ENCODE measurements at places on chromosomes 5 and 9.

DNA sequence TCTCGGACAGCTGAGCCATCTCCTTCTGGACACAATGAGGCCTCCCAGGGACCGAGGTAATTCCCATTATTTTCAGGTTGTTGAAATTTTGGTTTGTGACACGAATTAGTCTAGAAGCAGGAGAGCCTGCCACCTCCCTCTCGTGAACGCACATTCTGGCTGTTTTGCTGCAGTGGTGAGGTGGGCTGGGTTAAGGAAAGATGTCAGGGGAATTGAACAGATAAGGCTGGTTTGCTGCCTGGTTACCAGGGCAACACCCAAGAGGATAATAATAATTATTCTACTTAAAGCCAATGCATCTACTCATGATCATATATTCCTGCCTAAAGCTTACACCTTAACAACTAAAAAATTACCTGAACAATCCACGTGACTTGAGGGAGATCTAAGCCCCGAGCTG is 38.1 kb downstream of the DDX31 start:
- DNase-seq, result no peak

- no peak for DNase-seq
These were observed 8.9 kb downstream of the ZNF366 start for GRCh38 chr5:72498284-72498683.

DNA sequence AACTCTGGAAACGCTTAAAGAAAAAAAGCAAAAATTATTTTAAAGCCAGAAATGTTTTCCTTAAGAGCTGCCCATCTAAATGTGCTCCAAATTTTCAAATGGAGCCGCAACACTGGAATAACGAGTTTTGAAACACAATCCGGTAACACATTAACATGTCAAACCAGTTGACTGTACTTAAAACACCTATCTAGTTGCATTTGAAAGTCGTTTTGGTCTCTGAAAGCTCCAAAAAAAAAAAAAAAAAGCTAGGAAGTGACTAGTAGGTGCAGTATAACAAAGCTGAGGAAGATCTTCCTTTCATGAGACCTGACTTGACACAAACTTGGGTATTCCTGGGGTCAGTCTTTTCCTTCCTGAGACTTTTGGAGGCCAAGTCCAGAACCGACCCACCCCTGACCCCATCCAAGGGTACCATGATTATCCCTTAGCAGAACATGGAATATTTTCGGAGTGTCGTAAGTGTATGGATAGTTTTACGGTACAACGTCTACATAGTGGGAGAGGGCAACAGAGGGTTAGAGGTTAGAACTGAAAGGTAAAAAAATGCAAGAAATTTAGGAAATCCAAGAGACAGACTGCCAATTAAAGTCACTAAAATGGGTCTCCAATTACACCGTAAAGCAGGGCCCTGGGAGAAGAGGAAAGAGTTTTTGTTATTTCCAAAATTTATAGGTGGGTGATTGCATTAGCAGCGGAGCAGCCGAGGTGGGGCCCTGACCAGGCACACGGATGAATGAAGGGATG is 812 bp downstream of the CETN3 start:
- no peak for DNase-seq

GRCh38 chr9:127386981-127387380 is 10.0 kb upstream of the SLC2A8 start:
- DNase-seq, result no peak

- DNase-seq, result no peak
These were observed 180.1 kb upstream of the MVB12B start for GRCh38 chr9:126146254-126147145.

DNA sequence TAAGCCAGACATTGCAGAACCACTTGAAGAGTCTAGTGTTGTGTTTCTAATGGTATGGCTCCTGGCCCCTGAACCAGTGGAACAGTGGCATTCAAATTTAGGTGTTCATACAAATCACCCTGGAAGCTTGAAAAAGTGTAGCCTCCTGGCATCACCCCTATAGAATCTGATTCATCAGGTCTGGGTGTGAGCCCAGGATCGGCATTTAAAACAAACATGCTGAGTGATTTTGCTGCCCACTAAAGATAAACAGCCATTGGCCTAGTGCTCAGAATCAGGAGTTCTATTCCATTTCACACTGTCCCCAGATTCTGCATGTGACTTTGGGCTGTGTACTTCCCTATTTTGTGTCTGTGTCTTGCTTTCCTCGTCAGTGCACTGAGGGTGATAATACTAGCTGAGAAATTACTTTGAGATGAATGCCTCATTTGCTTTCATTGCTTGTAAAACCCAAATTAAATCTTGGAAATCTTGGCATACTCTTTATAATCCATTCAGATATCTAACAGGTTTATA is 241.5 kb upstream of the CLINT1 start:
- no peak for DNase-seq

DNA sequence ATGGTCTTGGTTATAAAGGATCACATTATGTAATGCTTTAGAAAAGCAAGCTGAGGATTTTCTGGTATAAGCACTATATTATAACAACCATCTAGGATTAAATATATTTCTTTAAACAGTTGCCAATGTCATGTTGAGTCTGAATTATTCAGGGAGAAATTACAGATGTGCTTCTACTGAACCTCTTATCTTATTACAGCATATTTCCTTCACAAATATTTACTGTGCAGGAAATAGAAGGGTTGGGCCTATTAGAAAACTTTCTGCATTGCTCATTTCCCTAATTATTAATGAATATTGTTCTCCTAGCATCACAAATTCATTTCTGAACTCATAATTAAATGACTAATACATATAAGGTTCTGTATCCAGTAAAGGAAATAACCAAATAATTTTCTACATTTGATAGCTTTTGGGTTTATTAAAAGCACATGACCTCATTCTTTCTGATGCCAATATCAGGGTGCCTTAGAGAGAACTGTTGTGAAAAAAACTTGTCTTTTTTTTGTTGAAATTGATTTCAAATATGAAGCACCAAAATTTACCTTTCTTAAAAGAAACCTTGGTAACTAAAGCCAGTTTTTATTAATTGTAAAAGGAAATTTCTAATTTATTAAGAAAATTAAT is 476.8 kb upstream of the PTGER4 start:
- no peak for DNase-seq

DNA sequence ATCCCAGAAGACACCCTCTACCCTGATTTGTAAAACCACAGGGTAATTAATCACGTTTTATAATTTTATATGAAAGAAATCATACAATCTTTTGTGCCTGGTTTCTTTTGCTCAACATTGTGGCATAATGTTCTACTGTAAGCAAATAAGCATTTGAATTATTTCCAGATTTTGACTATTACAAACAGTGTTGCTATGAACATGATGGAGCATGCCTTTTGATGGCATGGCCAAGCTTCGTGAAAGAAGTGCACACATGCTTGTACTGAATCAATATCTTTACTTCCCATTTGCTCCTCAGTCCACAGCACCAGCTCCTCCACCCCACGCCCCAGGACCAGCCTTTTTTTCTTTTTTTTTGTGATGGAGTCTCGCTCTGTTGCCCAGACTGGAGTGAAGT is 29.9 kb downstream of the ACSL6 start:
- no peak for DNase-seq

DNA sequence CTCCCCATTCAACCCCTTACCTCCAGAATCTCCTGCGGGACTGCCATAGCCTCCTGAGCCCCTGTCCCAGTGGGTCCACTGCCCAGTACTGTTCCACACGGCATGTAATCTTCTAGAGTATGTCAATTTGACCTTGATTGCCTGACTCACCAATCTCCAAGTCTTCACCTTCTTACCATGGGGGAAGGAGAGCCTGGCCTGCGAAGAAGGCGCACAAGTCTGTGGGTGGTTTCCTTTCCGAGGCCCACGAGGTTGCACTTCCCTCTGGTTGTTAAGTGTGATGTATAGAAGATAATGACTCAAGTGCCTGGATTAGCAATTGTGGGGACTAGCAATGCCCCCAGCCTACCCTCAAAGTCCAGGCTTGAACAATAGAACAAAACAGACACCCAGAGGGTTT is 8.1 kb upstream of the TENT4A start:
- DNase-seq, result no peak

- DNase-seq, result no peak
These were observed 126.2 kb upstream of the PLCXD3 start for GRCh38 chr5:41636605-41637004.

DNA sequence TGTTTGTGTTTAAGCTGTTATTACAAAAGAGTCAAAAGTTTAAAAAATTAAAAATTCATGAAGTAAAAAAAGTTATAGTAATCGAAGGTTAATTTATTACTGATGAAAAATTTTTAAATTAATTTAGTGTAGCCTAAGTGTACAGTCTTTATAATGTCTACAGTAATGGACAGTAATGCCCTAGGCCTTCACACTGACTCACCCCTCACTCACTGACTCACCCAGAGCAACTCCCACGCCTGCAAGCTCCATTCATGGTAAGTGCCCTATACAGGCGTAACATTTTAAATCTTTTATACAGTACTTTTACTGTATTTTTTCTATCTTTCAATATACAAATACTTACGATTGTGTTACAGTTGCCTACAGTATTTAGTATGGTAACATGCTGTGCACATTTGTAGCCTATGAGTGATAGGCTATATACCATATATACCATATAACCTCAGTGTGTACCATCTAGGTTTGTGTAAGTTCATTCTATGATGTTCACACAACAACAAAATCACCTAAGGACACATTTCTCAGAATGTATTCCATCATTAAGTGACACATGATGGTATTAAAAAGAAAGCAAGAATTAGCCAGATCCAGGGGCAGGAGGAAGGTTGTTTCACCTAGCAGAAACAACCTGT is 40.1 kb downstream of the DCAF10 start:
- peak; percentile 6 for DNase-seq

DNA sequence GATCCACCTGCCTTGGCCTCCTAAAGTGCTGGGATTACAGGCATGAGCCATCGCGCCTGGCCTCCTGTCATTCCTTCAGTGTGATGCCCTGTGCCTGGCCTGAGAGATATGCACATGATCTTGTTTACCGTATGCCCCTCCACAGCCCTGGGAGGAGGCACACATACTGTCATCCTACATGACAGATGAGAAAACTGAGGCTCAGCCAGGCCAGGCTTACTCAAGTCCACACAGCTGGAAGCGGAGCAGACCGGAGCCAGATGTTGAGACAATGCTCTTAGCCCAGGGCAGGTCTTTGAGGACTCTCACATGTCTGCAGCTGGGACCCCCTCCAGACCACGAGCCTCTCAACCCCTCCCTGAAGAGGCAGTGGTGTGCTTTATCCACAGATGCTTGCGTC is 38.7 kb upstream of the SH3PXD2B start:
- DNase-seq, result no peak

GRCh38 chr5:38576442-38576841 is 20.0 kb upstream of the LIFR start:
- DNase-seq, result no peak

- DNase-seq, result no peak
These were observed 8.7 kb upstream of the NDUFB6 start for GRCh38 chr9:32581512-32582143.
